ENCODE measurements at places on chromosomes 16 and 17.

GRCh38 chr17:48544349-48545021, 424 bp downstream of the HOXB2 start:
- no peak for DNase-seq

DNA sequence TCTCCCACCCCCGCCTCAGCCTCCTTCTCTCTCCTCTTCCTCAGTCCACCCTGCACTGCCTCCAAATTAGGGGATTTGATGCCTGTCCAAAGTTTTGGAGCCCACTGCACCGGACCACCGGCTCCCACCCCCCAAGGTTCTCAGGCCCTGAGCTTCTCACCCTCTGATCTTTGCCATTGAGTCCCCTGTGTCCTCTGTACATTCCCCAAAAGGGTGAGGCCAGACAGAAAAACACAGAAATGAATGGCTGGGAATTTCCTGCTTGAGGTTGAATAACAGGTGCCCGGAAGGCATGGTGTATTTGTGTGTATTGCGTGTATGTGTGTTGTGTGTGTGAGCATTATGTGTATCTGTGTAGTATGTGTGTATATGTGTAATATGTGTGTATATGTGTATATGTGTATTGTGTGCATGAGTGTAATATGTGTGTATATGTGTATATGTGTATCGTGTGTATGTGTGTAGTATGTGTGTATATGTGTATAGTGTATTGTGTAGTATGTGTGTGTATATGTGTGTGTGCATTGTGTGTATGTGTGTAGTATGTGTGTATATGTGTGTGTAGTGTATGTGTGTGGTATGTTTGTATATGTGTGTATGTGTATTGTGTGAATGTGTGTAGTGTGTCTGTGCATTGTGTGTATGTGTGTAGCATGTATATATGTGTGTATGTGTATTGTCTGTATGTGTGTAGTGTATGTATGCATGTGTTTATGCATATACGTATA, 16.0 kb upstream of the CCL17 start:
- no peak for DNase-seq

DNA sequence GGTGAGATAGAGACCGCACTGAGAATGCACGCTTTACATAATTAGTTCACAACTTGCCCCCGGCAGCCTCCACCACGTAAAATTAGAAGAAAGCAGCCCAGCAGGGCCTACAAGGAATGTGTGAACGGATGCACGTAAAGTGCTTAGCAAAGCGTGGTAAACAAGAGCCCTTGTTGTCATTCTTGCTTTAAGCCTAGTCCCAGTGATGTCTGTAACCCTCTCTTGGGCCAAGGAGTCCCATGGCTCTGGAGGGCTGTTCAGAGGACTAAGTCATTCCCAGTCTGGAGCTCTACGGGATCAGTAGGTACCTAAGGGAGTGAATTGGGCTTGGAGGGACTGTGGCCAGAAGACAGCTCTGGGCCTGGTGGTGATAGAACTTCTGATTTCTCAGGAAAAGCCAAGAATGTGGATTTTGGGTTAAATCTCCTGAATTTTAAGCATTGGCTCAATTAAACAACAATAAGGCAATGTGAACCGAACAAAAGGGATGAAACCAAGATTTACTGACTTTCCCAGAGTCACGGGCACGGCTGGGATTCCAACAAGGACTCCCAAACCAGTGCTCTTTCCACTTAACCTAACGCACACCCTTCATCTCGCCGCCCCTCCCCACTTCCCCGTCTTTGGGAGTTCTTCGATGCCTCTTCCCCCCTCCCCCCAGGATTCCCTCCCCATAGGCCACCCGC, 775 bp upstream of the CHP2 start:
- no peak for DNase-seq

DNA sequence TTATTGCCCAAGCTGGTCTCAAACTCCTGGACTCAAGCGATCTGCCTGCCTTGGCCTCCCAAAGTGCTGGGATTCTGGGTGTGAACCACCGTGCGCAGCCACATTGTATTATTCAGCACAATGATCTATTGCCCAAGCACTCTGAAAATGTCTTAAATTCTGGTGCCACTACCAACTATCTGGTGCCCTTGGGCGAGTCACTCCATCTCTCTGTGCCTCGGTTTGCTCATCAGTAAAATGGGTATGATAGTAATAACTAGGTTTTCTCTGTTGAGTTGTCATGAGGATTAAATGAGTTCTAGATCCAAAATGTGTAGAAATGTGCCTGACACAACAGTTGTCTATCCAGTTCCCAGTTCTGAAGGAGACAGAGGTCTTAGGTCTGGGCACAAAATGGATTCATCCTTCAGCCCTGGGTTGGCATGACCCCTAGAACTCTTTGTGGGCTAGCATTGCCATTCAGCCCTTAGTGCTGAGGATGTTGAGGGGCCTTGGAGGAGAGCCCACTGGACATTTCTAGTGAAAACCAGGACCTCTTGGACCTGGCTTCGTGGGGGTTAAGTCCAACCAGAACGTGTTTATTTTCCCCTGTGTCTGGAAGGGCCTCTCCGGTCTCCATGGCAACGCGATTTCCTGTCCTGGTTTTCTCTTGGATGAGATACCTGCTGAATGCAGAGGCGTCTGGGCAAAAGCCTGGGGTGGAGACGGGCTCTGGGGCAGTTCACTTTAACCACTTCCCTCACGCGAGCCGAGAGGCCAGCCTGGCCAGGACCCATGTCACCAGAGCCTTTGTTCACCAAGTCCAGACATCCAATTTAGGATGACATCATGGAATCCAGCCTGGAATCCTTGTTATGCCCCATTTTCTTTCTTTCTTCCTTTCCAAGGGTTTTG, 43.7 kb upstream of the TNRC6A start:
- no peak for DNase-seq

DNA sequence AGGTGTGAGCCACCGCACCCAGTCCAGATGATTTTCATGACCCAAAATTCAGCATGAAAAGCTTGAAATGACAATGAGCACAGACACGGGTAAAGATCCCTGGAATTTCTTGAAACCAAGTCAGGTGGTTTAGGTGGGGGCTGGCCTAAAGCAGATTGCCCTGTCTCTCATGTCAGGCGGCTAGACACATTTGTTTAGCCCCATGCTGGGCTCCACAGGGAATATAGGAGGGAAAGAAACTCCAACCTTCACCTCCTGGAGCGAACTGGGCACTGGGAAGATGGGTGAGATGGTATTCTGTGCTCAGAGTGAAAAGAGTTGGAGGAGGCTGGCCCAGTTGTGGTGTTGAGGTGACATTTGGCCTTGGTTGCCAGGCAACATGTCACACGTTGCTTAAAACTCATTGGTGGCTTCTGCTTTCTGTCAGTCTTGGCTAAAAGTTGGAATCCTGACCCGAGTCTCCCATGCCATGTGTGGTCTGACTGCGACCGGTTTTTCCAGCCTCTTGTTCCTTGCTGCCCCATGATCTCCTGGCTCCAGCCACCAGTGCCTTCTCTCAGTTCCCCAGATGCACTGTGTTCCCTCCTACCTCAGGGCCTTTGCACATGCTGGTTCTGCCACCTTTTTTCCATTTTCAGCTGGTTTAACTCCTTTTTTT, 113.7 kb downstream of the ABCC6 start:
- no peak for DNase-seq

- DNase-seq: peak; percentile 96
Measured at GRCh38 chr17:32276171-32276601, 10.6 kb downstream of the RHBDL3 start.

- DNase-seq: no peak
Measured at GRCh38 chr17:69763503-69763902, 311.5 kb upstream of the KCNJ16 start.

DNA sequence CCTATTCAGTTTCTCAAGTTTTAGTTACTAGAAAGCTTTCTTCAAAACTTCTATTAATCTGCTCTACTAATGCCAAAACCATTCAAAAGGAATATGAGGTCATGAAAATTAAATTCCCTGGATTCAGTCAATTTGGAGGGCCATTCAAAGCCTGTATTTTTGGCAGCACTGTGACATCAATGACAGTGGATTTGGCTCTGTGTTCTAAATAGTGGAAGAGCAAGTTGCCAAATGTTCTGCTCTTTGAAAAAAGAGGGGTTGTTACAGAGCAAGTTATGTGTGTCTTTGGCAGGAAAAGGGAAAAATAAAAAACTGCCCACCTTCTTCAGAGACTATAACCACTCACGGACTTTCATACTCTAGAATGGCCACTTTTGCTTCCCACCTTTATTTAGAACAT, 3.2 kb upstream of the C16orf46 start:
- DNase-seq: no peak

DNA sequence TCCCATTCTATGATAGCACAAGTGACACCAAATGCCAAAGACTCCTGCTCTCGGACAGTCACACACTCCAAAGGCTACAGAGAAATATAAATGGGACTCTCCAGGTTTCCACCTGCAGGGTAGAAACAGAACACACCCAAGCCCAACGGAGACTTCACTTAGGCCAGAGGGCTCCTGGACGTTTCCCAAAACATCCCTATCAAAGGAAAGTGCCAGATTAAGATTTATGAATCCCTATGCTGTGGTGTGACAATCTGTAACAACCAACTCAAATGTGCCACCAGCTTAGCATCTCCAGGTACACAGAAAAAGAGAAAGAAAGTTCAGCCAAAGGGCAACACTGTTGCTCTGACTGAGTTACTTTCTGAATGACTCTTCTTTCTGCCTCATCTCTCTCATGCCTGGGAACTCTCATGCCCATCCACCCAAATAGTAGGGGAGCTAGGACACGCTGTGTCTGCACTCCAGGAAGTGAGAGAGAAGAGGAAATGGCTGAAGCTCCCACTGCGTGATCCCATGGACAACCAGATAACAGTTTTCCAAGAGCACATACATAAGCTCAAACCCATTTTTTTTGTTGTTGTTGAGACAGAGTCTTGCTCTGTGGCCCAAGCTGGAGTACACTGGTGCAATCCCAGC, 49.7 kb downstream of the SMG6 start:
- no peak for DNase-seq

- no peak for DNase-seq
Measured at GRCh38 chr16:57985204-57986181, 14.6 kb upstream of the CNGB1 start.

GRCh38 chr16:35431829-35432663, 1972.6 kb downstream of the TP53TG3F start:
- DNase-seq: peak; percentile 61

DNA sequence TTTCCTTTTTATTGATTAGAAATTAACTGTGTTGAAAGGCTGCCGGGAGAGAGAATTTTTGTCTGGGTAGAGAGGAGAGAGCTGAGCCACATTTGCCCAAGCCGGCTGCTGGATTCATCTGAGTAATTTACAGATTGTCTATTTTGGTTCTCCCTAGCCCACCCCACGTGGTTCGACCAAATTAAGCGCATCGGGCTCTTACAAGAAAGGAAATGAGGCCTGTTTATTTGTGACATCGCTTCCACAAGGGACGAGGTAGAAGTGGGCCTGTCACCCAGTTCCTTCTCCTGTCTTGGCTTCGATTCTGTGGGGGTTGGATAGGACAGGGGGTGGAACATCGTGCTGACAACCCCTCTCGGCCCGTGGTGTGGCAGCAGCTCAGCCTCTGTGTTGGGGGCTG, 42.9 kb downstream of the SYT17 start:
- no peak for DNase-seq

DNA sequence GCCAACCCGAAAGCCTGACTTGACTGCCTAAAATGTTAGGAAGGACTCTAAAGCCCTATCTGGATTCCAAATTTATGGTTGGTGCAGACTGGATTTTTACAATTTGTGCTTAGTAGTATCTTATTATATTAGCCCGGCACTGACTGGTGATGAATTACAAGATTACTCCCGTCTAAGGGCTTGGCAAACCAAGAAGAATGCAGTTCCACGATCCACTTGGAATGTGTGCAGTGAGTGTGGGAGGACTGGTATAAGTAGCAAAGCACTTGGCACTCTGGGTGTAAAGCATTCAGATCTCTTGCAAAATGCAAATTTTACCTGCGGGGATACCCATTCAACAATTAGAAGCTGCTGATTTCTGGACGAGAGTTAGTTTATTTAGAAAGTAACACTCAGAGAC, 539.4 kb downstream of the MAF start:
- no peak for DNase-seq

GRCh38 chr17:47400333-47400732, 76.6 kb downstream of the EFCAB13 start:
- no peak for DNase-seq

- DNase-seq: no peak
Measured at GRCh38 chr16:78300469-78300868, 201.0 kb downstream of the WWOX start.

GRCh38 chr17:83152227-83152744, 72.9 kb downstream of the METRNL start:
- no peak for DNase-seq

DNA sequence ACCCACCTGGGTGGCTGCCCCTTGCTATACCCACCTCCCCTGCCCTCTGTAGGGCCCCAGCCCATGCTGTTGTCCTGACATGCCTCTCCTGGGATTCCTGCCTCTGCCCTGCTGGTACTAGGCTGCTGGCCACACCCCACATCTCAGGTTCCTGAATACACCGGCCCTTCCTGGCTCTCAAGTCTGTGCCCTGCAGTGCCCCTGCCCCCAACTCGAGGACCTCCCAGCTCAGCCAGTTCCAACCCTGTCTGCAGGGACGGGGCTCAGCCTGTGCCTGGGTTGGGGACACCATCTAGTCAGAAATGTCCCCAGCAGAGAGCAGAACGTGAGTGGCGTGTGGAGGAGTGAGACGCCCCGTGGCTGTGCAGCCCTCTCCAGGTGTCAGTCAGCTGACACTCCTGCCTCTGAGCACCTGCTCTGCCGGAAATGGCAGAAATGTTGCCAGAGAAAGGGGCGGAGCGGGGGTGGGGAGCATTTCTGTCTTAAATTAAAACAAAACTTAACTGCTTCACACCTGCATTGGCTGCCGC, 28.7 kb downstream of the ACSF3 start:
- DNase-seq: no peak

GRCh38 chr16:89064606-89065457, 28.8 kb upstream of the ACSF3 start:
- DNase-seq: no peak

DNA sequence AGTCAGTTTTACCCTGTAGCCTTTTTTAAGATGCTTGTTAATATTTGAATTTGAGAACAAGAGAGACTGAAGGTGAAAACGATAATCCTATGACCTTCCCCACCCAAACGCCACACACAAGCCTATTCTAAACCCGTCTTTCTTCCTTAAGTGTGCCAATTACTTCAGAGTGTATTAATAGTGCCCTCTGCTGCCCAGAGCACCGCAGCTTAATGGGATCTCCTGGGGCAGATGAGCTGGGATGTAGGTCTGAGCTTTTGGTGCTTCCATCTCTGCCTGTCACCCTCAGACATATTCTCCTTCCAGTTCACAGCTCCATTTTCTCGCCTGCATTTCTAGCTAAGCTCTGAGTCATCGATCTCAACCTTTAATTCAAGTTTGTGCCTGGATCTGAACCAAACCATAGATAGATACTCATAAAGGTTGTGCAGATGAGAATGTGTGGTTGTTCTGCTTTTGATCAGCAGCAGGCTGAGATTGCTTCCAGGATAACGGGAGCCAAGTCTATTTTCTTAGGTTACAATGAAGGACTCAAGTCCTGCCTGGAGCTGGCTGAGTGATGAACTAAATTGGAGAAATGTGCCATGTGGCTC, 46.4 kb upstream of the CDH13 start:
- DNase-seq: peak; percentile 26

Data from NB4 (cell line).